ENCODE measurements at places on chromosomes 4 and X. TPM values are rescaled to one million over a fixed set of nuclear protein-coding genes. Genes with fewer than 3 reads are reported as not detected.

- no peaks in the 10 kb centered on the region for H3K27me3 ChIP-seq
- H3K4me3 ChIP-seq = no peak overlapping the region
- no peak overlapping the region for H3K27ac ChIP-seq
- H3K36me3 ChIP-seq = no peaks in the 10 kb centered on the region
- no peak for DNase-seq
Measured at GRCh38 chr4:140174543-140174942, 20.6 kb upstream of the MAML3 start.

The SPOCK3 gene
- not detected for total RNA-seq

GRCh38 chr4:6763330-6763851, 19.1 kb upstream of the KIAA0232 start:
- no peaks in the 10 kb centered on the region for H3K27me3 ChIP-seq
- no peak overlapping the region for H3K27ac ChIP-seq
- H3K36me3 ChIP-seq = no peaks in the 10 kb centered on the region

DNA sequence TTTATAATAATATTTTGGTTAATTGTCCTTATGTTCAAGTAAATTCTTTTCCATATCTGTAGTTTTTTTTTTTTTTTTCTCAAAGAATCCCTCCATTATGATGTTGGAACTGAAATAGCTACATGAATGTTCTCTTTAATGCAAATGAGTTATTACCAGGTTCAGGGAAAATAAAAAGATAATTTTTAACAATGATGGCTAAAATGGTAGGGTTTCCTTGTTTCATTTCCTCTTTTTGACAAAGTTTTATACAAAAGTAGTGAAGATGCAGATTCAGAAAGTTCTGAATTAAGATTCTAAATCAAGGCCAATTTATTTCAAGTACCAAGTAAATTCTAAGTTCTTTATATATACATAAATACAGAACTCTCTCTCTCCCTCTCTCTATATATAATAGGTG, 779.0 kb upstream of the INTU start:
- no peak overlapping the region for H3K4me3 ChIP-seq
- H3K4me1 ChIP-seq = peaks cover 17% of the 10 kb centered on the region
- H3K36me3 ChIP-seq = no peaks in the 10 kb centered on the region
- no peak overlapping the region for H3K27ac ChIP-seq

DNA sequence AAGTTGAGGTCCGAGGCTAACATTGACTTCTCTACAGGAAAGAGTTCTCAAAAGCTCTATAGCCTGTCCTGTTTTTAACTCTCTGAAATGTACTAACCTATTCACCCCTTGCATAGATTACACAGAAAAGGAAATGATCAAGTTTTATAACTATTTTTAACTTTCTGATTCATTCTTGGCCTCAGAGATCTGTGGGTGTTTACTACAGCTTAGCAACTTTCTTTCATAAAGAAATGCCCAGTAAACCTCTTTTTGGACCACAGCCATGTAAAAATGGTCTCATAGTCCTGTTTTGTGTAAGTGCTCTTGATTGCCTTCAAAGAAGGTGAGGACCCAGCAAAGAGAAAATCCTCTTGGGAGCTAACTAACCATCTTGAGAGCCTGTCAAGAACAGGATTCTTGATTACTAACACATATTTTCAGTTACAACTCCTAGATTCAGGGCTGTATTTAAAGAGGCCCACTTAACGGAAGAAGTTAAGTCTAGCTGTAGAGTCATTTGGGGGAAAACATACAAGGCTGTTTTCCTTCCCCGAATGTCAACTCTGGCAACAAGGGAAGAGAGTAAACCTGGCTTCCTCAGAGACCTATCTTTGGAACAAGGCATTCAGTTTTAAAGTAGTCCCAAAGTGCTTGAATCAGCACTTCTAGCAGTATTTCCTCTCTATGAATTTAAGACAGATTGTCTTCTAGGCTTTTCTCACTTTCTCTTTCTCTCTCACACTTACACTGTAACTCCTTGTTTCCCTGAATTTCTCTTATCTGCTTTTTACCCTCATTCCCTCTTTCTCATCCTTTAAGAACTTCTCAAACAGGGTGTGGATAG, 78.2 kb downstream of the IL21 start:
- DNase-seq = no peak
- H3K36me3 ChIP-seq = no peaks in the 10 kb centered on the region
- no peak overlapping the region for H3K27ac ChIP-seq

- H3K4me1 ChIP-seq = no peaks in the 10 kb centered on the region
- DNase-seq = no peak
- no peaks in the 10 kb centered on the region for H3K36me3 ChIP-seq
- no peak overlapping the region for H3K4me3 ChIP-seq
- no peaks in the 10 kb centered on the region for H3K27me3 ChIP-seq
Measured at GRCh38 chr4:1661695-1662094, 22.4 kb downstream of the FAM53A start.

The F8A1 gene
- total RNA-seq = 0.89 TPM

DNA sequence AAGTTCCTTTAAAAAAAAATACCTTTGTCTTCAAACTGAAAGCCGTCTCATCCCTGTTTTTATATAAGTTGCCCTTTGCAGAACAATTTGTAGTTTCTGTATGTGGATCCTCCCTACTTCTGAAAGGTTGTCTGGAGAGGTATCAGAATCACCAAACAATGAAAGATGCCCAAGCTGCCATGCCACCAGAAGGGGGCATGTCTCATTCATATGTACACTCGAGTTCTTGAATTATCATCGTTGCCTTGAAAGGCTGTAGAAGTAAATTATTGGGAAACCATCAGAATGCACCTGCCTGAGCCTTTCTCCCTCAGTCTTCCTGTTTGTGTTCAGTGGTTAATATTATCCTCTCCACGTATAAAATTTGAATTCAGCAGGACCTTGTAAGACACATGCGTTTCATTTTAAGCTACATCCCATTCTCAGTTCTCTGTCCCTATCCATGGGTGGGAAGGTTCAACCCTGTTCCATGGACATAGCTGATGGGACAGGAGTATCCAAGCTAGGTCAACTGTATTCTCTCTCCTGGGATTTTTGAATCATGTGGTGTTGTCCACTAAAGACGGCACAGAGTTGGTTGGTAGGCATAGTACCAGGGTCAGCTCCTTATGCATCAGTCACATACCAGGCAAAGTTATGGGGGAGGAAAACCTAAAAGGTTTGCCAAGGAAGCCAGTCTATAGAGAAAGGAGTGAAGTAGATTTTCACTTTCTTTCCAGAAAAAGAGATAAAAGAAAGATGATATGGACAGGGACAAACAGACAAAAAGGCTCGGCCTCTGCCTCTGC, 24.0 kb downstream of the GALNT7 start:
- no peak for DNase-seq
- no peaks in the 10 kb centered on the region for H3K36me3 ChIP-seq
- H3K4me3 ChIP-seq = no peak overlapping the region
- no peak overlapping the region for H3K27ac ChIP-seq

The RWDD4 gene
- 30.5 TPM for total RNA-seq

GRCh38 chrX:14801136-14801535, 71.7 kb downstream of the FANCB start:
- H3K36me3 ChIP-seq = no peaks in the 10 kb centered on the region
- no peaks in the 10 kb centered on the region for H3K27me3 ChIP-seq
- H3K4me3 ChIP-seq = no peak overlapping the region
- H3K27ac ChIP-seq = no peak overlapping the region

DNA sequence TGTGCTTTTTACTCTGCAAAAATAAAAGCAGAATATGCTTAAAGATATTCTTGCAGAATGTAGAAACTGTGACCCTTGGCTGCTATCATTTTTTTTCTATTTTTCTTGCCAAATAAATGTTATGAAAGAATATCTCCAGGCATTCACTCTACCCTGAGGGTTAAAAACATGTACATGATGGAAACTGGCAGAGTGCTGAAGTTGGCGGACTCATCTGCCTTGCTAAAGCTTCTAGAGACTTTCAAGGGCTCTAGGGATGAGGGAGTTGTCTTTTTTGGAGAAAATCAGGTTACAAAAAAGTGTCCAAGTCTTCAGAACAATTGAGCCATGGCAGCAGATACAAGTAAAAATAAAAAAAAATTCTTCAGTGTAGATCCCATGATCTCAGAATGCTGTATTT, 40.5 kb upstream of the NRK start:
- no peak for DNase-seq
- no peak overlapping the region for H3K27ac ChIP-seq
- no peaks in the 10 kb centered on the region for H3K4me1 ChIP-seq
- H3K27me3 ChIP-seq = no peaks in the 10 kb centered on the region
- no peak overlapping the region for H3K4me3 ChIP-seq

GRCh38 chr4:98845960-98846359, 83.0 kb downstream of the EIF4E start:
- no peaks in the 10 kb centered on the region for H3K27me3 ChIP-seq
- no peaks in the 10 kb centered on the region for H3K4me1 ChIP-seq
- no peak for DNase-seq

GRCh38 chr4:153296040-153296823, 48.3 kb upstream of the MND1 start:
- no peak for DNase-seq
- peaks cover 3% of the 10 kb centered on the region for H3K4me1 ChIP-seq
- H3K36me3 ChIP-seq = peaks cover 20% of the 10 kb centered on the region
- no peak overlapping the region for H3K4me3 ChIP-seq

DNA sequence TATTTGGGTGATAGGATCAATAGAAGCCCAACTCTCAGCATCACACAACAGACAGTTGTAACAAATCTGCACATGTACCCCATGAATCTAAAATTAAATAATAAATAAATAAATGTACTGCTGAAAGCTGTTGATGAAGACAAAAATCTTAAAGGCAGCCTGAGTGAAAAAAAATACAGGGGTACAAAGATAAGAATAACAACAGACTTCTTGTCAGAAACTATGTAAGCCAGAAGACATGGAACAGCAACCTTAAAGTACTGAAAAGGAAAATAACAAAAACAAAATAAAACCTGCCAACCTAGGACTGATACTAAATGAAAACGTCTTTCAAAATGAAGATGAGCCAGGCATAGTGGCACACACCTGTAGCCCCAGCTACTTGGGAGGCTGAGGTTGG, 25.0 kb upstream of the PDLIM5 start:
- H3K4me3 ChIP-seq = no peak overlapping the region
- no peaks in the 10 kb centered on the region for H3K36me3 ChIP-seq
- no peaks in the 10 kb centered on the region for H3K4me1 ChIP-seq
- no peak overlapping the region for H3K27ac ChIP-seq

The CCSER1 gene
- total RNA-seq = not detected

DNA sequence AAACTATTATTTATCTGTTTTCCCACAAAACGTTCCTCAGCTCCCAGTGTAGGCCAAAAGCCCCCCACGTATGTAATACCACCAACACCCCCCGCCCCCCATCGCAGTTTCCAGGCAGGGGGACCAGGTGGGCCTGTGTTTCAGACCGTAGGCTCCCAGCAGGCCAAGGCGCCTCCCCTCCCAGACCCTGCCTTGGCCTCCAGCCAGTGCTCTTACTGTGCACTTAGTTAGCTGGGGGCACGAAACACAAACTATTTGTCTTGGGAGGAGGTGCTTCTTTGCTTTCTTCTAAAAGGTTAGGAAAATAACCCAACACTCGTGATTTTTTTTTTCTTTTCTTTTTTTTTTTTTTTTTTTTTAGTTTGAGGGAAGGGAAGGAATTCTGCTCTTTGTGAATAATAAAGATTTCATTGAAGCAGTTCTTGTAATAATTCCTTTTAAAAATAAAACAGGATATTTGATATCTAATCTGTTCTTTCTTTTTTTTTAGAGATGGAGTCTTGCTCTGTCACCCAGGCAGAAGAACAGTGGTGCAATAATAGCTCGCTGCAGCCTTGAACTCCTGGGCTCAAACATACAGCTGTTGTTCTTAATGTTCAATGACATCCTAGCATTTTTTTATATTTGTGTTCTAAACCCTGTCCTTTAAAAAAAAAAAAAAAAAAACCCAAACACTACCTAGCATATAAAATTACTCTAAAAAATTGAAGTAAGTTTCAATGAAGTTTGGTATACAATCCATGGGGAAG, 83.0 kb upstream of the CLDN34 start:
- H3K4me1 ChIP-seq = no peaks in the 10 kb centered on the region
- no peak for DNase-seq
- H3K27ac ChIP-seq = no peak overlapping the region
- H3K27me3 ChIP-seq = no peaks in the 10 kb centered on the region
- no peak overlapping the region for H3K4me3 ChIP-seq

The BCORL1 gene
- total RNA-seq = 0.47 TPM

DNA sequence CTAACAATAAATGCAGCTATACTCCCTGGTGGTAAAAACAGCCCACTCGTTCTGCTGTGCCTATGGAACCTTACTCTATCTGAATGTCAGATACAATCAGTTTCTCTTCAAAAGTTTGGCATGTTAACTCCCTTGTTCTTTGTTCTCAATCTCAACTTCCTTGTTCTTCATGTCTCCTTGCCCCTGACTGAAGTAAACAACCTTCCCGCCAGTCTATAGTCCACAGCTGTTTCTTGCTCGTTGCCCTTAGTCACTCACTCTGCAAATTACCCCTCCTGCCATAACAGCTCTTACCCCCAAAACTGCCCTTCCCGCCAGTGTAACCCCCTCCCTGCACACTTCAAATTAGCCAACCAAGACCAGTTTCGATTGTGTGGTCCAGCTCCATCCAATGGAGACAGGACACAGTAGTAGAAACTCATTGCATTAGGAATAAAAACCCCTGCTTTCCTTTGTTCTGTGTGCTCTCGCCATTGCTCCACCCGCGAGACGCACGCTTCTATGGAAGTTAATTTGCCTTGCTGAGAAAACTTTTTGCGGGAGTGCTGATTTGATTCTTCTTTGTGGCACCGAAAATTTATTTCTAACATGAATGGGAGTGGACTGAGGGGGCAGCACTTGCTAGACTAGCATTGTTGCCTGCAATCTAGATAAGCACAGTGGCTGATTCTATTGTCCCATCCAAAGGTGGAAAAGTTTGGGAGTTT, 7.1 kb upstream of the GPR82 start:
- H3K36me3 ChIP-seq = no peaks in the 10 kb centered on the region
- no peak overlapping the region for H3K4me3 ChIP-seq
- DNase-seq = no peak
- no peaks in the 10 kb centered on the region for H3K27me3 ChIP-seq

The TRPC3 gene
- total RNA-seq = 3.3 TPM

DNA sequence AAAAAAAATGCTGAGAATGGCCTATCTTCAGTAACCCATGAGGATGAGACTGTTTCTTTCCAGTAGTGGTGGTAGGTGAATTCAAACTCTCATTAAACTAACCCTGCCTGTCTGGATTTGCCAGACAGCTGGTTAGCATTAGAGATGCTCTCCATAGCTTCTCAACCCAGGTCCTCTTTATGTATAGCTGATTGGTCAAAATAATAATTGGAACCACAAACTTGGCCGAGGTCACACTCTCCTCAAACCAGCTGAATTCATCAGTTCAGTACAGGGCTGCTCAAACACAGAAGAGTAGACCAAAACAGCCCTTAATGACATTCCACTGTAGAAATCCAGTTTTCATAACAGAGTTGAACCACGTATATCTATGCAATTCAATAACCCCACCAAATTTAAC, 85.3 kb downstream of the HCCS start:
- no peaks in the 10 kb centered on the region for H3K27me3 ChIP-seq
- H3K36me3 ChIP-seq = no peaks in the 10 kb centered on the region
- H3K4me1 ChIP-seq = no peaks in the 10 kb centered on the region
- H3K27ac ChIP-seq = no peak overlapping the region
- DNase-seq = no peak
